ENCODE measurements at places on chromosomes 3 and 15.

DNA sequence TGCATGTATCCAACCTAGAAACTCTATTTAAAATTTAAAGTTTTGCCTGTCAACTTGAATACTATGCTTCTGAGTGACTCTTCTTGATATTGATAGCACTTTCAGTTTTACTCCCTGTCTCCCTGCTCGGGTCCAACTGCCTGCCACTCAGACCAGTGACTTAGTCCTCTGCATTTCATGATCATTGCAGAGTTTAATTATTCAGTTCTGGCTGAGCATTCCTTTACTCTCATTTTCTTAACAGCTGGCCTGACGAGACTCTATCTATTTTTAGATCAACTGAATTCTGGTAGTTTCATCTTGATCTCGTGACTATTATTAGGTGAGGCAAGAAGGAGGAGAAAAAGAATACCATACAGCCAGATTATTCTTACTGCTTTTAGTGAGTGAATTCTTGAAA, 617.4 kb downstream of the SI start:
- no peak for DNase-seq

DNA sequence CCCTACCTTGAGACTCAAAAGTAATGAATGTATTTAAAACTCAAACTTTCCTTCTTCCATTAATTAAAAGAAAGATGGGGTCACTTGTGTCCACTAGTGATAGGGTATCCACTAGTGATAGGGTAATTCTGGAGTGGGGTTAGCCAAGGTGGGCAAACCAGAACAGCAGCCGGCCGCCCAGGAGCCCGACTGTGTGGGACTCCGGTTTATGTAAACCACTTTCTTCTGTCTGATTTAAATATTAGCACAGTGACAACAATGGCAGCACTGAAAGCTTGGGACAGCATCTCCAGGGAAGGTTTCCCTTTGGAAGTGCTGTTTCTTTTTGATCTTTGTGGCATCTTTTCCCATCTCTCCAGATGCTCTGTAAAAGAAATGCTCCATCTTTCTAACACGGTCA, 722 bp downstream of the MYZAP start:
- no peak for DNase-seq

- no peak for DNase-seq
Measured at GRCh38 chr3:127273206-127273605, 14.6 kb downstream of the PRR20G start.

GRCh38 chr15:31111091-31111647, 9.6 kb upstream of the TRPM1 start:
- no peak for DNase-seq

GRCh38 chr3:114216186-114216970, 21.0 kb downstream of the ZNF80 start:
- DNase-seq: no peak

DNA sequence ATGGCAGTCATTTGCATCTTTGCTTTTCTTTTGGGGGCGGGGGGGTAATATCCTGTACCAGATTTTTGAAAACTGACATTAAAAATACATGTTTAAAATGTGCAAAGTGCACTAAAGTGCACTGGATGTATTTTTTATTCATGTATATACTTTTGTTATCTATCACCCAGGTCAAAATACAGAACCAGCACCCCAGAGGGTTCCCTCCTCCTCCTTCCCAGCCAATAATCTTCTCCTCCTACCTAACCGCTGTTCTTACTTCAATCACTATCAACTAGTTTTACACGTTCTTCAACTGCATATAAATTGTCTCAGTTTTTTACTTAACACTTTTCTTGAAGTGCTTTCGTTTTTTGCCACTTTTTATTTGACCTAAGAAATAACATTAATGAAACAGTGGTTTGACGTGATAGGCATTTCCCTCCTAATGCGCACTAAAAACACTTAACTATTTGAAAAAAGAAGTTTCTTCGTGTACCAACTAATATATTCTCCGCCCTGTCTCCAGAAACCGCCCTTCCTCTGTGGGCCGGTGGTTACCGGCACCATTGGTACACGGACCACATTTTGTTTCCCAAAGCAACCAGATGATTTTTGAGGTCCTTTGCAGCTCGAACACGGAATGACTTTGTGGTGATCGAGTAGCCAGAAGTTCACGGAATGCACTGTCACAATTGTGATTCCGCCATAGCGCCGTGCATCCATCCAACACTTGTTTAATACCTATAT, 836 bp upstream of the AKAP13 start:
- no peak for DNase-seq

- DNase-seq: no peak
Measured at GRCh38 chr3:28316226-28316625, 32.3 kb upstream of the ZCWPW2 start.

DNA sequence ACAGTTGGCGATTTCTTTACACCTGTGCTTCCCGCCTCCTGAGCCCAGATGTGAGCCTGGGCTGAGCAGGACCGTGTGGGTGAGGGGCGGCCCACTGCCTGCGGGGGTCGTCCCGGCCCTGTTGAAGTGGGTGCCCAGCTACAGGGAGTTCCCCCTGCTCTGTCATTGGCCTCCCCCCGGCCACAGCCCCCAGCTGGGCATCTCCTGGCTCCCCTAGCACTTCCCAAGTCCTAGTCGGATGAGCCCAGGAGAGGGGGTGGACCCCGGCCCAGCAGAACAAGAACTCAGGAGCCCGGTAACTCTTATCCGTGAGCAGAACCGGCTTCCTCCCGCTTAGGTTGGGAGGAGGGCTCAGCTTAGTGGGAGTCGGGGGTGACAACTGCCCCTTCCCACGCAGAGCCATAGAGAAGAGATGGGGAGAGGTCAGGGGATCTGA, 757 bp downstream of the PAQR5 start:
- DNase-seq: no peak

DNA sequence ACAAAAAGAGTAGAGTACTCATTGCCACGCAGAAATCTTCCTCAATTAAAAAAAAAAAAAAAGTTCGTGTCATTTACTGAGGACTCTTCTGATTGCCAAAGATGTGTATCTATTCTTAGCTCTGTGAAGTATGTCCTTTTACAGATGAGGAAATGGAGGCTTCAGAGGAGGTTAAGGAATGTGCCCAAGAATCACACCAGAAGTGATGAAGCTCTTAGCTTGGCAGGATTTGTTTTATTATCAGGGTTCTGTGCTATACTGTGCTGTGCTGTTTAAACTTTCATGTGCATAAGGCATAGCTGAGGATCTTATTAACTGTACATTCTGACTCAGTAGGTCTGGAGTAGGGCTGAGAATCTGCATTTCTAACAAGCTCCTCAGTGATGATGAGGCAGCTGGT, 665.2 kb upstream of the ADAMTS9 start:
- DNase-seq: no peak

GRCh38 chr3:152539191-152539764, 270.5 kb downstream of the MBNL1 start:
- no peak for DNase-seq
